ENCODE measurements at places on chromosomes 16 and 17. TPM values are rescaled to one million over a fixed set of nuclear protein-coding genes. Genes with fewer than 3 reads are reported as not detected.

GRCh38 chr16:78505544-78506366 is 406.3 kb downstream of the WWOX start:
- no peak for DNase-seq

- DNase-seq, result no peak
Observed at GRCh38 chr17:14946481-14946880, 318.6 kb downstream of the PMP22 start.

DNA sequence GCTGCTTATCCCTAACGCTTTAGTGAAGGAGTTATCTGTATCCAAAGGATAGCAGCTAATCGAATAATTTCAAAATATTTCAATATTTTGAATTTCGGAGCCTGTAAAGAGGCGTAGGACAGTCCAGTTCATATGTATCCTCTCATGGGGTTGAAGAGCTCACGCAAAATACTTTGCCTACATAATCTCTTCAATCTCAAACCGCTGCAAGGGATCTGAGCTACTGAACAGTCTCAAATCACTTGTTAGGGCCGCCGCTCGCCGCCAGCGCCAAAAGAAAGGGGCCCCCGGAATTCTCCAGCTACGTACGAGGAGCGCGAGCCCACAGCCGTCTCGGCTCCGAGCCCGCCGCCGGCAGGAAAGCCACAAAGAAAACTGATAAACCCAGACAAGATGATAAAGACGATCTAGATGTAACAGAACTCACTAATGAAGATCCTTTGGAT is 601 bp upstream of the RFWD3 start:
- DNase-seq, result no peak

PDPR gene
- total RNA-seq, result 8.7 TPM

GRCh38 chr17:28405632-28406472 is at the start of gene SLC46A1:
Gene SLC46A1 (minus strand): TSS chr17:28406212. CDS start chr17:28406114, 98 bp downstream.
- DNase-seq, result peak; percentile 60

GRCh38 chr16:27127308-27127707 is 60.6 kb downstream of the C16orf82 start:
- no peak for DNase-seq

EVI2A gene
- 5.0 TPM for total RNA-seq

- DNase-seq, result no peak
Observed at GRCh38 chr17:8956465-8956902, 9.0 kb downstream of the PIK3R5 start.

DNA sequence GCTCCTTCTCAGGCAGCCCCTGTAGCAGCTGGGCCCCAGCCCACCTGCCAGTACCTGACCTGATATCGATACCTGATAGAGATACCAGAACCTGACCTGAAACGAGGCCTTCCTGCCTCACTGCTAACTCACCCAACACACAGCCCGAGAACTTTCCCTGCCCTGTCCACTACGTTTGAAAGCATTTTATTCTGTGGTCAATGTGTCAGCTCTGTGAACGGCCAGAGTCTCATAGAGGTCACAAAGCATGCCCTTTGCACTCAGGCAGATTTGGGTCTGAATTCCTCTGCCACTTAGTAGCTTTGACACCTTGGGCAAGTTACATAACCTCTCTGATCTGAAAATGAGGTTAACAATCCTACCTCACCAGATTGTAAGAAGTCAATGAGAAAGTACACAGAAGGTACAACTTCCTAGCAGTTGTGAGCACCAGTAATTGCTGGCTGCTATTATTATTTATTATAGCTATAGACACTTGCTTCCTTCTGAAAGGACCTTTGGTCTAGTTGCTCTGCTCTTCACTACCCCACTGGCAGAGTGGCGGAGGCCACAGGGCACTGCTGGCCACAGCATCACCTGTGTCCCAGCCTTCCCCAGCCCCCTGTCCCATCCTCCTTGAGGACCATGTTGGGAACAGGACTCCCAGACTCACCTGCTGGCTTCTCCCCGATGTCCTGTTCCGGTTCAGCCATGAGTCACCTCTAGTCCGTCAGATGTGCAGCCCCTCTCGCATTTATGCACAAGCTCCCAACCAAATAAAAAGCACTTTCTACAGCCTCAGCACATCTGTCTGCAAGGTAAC is 895 bp downstream of the ANKRD40CL start:
- DNase-seq, result no peak

ZNF385C gene
- 0.31 TPM for total RNA-seq

- DNase-seq, result no peak
Observed at GRCh38 chr16:10514369-10515055, 65.9 kb downstream of the EMP2 start.

DNA sequence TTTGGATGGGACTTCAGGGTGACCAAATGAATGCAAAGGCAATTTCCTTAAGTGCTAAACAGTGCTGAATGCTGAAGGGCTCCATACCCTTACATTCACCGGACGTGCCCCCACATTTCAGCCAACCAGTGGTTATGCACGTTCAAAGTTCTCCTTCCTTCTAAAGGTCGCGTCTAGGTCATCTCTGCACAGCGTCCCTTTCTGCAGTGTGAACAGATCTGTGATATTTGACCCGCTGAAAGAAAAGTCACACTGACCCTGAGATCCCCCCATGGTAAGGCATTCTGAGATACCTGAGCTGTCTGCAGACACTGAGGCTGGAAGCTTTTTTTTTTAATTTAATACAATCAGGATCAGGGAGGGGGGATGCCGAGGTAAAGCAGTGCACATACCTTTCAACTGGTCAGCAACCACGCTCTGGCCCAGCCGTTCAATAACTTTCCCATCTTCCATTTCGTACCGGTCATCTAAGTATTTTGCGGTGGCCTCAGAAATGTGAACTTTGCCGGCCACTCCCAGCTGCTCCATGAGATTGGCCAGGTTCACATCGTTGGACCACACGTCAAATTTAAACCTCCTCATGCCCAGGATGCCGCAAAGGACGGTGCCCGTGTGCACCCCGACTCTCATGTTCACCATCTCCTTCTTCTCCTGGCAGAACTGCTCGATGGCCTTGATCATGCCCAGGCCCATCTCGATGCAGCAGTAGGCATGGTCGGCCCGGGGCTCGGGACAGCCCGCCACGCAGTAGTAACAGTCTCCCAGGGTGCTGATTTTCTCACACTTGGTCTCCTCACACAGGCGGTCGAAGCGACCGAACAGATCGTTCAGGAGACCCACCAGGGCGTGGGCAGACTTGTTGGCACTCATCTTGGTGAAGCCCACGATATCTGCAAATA is 2.6 kb downstream of the ADCY9 start:
- no peak for DNase-seq

- no peak for DNase-seq
Observed at GRCh38 chr17:39635614-39636176, 1.2 kb upstream of the STARD3 start.

DNA sequence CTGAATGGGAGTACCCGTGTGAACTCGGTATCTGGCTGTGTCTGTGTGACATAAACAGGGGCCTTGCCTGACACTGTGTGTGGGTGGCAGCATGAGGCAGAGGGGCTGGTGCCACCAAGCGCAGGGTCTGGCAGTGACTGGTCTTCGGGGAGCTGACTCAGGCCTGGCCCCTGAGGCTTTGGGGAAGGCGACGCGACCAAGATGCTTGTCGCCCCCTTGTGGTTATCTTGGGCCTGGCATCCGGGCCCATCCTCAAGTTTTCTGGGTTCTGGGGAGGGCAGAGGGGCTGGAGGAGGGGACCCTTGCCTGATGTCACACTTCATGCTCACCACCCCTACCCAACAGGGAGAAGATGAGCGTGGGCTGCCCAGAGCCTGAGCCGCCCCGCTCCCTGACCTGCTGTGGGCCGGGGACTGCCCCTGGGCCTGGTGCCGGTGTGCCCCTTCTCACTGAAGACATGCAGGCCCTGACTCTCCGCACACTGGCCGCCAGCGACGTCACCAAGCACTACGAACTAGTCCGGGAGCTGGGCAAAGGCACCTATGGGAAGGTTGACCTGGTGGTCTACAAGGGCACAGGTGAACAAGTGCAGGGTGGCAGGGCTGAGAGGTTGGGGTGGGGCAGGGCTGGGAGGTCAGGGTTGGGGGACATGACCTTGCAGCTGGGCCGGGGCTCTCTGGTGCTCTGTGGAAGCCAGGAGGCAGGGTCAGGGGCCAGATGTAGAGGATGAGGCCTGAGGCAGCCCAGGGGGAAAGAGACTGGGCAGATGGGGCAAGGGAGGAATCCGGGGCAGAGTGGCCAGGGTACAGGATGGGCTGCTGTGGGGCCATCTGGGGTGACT is 24.9 kb downstream of the SBK1 start:
- DNase-seq, result no peak

DNA sequence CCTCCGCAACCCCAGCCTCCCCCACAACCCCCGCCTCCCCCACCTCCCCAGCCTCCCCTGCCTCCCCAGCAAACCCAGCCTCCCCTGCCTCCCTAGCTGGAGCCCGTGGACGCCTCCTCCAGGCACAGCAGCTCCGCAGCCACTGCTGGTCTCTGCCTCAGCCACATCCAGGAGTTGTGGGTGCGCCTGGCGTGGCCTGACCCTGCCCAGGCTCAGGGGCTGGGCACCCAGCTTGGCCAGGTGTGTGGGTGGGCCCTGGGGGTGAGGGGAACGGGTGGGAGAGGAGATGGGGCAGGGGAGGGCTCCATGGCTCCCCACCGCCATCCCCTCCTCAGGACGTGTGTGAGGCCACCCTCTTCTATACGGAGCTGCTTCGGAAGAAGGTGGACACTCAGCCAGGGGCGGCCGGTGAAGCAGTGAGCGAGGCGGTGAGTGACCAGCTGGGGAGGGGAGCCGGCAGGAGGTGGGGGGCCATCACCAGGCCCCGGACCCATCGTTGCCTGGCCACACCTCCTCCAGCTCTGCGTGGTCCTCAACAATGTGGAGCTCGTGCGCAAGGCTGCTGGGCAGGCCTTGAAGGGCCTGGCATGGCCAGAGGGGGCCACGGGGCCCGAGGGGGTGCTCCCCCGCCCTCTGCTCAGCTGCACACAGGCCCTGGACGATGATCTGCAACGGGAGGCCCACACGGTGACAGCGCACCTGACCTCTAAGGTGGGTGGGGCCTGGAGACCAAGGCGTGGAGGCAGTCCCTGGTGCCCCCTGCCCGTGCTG is 5.8 kb downstream of the TSR3 start:
- no peak for DNase-seq

MYADML2 gene
- total RNA-seq, result 0.16 TPM

GLP2R gene
- not detected for total RNA-seq

PIMREG gene
- 5.9 TPM for total RNA-seq

- no peak for DNase-seq
Observed at GRCh38 chr17:36024106-36024869, 6.5 kb upstream of the CCL23 start.

DNA sequence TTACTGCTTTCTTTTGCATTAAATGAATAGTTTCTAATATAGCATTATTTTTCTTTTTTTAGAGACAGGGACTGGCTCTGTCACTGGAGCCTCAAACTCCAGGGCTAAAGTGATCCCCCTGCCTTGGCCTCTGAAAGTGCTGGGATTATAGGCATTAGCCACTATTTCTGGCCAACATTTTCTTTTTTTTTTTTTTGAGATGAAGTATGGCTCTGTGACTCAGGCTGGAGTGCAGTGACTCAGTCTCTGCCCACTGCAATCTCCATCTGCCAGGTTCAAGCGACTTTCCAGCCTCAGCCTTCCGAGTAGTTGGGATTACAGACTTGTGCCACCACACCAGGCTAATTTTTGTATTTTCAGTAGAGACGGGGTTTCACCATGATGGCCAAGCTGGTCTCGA is 2.0 kb upstream of the DUXB start:
- no peak for DNase-seq

GP1BA gene
- not detected for total RNA-seq

- DNase-seq, result no peak
Observed at GRCh38 chr16:2195322-2196161, 863 bp downstream of the CASKIN1 start.

- no peak for DNase-seq
Observed at GRCh38 chr16:20884240-20884556, 16.0 kb downstream of the DCUN1D3 start.

CPHXL2 gene
- not detected for total RNA-seq

KIF18B gene
- 0.16 TPM for total RNA-seq

- no peak for DNase-seq
Observed at GRCh38 chr16:85557083-85557970, 55.8 kb upstream of the GSE1 start.

- no peak for DNase-seq
Observed at GRCh38 chr17:47230864-47231263, 21.7 kb downstream of the MYL4 start.

ZNF597 gene
- 4.4 TPM for total RNA-seq

CEMP1 gene
- total RNA-seq, result 0.16 TPM

DNA sequence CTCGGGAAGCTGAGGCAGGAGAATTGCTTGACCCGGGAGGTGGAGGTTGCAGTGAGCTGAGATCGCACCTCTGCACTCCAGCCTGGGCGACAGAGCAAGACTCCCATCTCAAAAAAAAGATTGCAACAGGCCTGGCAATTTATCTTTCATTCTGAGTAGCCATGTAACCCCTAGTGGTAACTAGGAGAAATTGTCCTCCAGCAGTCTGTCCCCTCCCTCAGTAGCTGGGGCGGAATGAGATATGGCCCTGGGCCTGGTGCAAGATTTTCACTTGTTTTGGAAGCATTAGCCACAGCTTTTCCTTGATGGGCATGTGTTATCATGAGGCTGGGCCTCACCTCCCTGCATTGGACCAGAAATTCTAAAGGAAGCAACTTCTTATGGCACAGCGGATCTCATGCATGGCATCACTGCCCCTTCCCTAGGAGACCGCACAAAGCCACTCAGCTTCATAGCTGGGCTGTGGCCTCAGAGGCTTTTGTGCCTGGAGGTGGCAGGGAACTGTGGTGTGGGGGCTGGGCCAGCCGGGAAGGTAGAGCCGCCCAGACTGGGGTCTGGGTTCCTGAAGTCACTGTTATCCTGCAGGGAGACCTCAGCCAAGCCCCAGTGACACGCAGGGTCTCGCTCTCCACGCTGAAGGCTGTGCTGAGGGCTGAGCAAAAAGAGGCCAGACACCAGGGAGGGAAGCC is 13.4 kb downstream of the NATD1 start:
- no peak for DNase-seq

DNA sequence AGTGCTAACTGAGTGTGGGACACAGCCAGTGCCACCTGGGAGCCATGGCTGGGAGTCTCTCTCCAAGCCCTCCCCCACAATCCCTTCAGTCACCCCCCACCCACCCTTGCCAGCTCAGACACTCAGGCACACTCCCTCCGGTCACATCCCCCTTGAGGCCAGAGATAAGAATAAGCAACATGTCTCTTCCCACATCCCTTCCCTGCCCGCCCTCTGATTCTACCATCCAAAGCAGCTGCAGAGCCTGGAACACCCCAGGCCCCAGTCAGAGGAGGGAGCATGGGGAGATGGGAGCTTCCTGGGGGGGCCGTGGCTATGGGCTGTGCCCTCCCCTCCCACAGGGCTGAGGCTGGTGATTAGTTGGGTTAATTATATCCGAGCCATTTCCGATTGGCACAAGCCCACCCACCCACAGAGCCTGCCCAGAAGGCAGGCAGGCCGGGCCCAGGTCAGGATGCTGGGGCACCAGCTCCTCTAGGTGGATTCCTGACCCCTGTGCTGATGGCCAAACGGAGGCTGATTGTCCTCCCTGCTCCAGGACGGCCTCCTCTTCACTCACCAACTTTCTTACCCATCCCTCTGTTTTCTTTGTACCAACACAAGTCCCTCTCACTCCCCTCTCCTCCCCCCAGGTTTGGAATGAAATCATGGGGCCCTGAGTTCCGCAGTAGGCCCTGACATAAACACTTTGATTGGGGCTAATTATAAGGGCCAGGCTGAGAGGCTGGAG is 28.6 kb upstream of the MEIOC start:
- no peak for DNase-seq
